ENCODE measurements at places on chromosomes 6 and 20.

- no peak for DNase-seq
These were observed 7.1 kb downstream of the VNN2 start for GRCh38 chr6:132750455-132751248.

DNA sequence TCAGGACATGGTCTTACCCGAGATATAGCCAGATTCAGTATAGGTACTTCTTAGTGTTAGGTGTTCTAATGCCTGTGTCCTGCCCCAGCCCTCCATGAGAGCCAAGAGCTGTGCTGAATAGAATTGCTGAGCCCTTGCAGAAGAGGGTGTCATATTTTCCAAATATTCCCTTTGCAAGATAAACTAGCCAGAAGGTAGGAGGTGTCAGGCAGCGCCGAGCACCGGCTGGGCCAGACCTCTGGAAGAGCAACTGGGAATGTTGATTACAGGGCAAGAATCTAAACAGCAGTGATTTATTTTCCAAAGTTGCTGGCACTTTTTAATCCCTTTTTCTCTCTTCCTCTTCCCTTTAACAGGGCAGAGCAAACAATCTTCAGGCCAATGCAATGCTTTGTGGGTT, 37.1 kb upstream of the EZR start:
- DNase-seq: no peak

GRCh38 chr6:10956776-10957175, 69.9 kb downstream of the SYCP2L start:
- DNase-seq: no peak

DNA sequence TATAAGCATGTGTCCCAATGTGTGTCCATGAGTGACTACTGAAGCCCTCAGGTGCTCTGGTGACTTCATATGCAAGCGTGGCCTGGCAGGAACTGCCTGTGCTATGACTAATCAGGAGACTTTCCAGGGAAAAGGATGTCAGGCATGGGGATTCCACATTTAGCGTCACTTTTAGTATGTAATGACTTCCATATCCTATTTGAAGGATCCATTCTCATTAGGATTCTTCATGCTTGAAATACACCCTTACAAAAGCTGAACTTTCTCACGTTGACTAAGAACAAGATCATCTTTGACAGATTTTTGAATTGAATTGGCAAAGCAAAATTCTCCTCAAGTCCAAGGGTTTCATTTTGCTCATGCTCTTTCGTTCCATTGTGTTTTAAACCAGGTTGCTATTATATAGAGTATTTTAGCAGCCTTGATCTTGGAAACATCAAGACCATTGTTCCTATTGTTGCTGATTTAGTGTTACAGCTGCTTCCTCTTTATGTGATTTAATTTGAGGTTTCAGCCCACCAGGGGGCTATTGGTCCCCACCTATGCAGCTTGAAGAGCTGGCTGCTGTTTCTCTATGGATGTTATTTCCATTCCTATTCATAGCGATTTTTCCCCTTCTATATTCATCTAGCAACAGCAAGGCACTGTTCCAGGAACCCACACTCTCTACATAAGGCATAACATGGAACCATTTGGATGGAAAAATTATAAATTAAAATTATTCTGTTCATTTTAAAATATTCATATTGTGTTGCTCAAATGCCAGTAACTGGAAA, 418.6 kb downstream of the CDKAL1 start:
- DNase-seq: no peak

DNA sequence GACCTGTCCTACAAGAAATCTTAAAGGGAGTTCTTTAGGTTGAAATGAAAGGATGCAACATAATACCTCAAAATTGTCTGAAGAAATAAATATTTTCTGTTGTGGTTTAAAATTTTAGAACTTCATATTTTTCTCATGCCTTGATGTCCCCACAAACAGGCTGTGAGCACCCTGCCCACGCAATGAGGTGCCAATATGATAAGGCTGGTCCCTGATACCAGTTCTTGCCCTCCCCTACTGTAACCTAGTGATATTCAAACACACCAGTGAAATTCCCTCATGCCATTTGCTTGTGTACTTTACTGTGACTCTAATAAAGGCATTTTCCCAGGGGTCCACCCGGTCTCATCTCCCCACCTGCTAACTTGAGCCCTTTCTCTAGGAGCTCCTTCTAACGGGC, 67.3 kb upstream of the SIRPG start:
- DNase-seq: no peak

DNA sequence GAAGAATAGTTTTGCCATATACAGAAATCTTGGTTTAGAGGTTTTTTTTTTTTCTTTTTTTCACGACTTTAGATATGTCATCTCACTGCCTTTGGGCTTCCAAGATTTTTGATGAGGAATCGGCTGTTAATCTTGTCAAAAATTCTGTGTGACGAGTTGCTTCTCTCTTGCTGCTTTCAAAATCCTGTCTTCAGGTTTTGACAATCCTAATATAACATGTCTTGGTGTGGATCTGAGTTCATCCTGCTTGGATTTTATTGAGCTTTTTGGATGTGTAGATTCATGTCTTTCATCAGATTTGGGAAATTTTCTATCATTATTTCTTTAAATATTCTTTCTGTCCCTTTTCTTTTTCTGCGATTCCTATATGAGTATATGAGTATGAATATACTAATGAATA, 61.1 kb downstream of the PLCG1 start:
- DNase-seq: no peak

All from right lung (tissue), 10 donors.